Activated CD8-positive, alpha-beta memory T cell treated with anti-CD3 and anti-CD28 coated beads, Interleukin-2, amount 50 U/mL, for 4 hours (primary cell): ENCODE measurements at places on chromosomes 12 and 14.

- DNase-seq, result no peak
These were observed 26.3 kb downstream of the KRT18 start for GRCh38 chr12:52975204-52975603.

DNA sequence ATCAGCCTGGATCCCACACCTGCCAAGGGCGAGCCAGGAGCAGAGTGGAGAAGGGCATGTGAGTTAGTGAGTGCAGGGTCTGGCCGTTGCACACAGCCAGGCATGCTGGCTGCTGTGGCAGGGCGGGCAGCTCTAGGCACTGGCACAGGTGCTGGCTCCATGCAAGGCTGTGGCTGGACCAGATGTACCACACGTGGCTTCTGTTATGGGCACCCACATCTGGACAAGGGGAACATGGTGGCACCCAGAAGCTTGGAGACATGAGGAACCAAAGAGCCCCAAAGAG, 20.1 kb downstream of the SERPINA3 start:
- DNase-seq, result no peak

DNA sequence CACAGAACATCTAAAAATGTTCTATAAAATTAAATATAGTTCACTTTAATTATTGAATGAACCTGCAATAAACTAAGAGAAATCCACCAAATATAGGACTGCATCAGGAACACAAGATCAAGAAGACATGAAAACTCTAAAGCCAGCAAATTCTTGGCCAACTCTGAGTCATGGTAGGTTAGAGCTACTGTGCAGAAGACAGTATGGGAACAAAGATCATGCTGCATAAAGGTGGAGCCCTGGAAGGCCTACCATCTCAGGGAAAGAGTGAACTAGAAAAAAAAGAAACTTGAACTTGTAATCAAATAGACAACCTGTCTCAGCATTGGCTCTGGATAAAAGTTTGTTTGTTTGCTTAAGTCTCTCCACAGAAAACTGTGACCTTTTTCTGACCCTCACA, 66.9 kb upstream of the CNOT2 start:
- no peak for DNase-seq

DNA sequence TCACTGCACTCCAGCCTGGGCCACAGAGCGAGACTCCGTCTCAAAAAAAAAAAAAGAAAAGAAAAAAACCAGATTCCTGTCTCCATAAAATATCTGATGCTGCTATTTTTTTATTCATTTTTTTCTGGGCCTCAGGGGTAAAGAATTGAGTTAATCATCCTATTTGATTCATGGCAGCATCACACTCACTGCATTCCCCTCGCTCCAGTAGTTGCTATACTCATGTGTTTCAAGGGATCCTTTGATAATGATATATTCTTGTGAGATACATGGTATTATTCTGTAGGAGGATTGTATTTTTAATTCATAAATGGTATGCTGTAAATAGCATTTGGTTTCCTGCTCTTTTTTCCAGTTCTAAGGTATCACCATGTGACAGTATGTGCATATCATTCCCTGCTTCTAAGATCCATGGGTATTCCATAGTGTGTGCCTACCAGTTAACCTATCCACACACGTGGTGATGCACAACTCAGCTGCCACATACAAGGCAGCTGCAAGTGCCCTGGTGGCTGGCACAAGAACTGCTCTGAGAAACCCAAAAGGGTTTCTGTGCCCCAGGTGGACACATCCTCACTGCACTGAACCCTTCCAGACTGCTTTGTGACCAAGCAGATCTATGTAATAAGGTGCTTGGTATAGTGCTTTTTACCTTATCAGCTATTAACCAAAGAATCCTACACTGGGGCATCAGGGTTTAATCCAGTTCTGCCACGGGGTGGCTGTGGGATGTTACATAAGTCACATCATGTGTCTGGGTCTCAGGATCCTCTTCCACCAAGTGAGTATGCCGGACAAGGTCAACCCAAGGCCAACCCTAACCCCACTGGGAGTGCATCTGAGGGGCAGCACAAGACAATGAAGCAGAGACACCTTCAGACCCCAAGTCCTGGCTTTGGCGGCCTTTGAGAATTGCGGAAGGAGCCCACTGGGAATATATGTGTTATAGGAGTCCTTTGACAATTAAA, 74.6 kb downstream of the ZFP36L1 start:
- no peak for DNase-seq

GRCh38 chr12:80709811-80710726, 2.6 kb downstream of the MYF6 start:
- no peak for DNase-seq

- DNase-seq, result no peak
These were observed 24.4 kb upstream of the PTPRB start for GRCh38 chr12:70661466-70662161.

DNA sequence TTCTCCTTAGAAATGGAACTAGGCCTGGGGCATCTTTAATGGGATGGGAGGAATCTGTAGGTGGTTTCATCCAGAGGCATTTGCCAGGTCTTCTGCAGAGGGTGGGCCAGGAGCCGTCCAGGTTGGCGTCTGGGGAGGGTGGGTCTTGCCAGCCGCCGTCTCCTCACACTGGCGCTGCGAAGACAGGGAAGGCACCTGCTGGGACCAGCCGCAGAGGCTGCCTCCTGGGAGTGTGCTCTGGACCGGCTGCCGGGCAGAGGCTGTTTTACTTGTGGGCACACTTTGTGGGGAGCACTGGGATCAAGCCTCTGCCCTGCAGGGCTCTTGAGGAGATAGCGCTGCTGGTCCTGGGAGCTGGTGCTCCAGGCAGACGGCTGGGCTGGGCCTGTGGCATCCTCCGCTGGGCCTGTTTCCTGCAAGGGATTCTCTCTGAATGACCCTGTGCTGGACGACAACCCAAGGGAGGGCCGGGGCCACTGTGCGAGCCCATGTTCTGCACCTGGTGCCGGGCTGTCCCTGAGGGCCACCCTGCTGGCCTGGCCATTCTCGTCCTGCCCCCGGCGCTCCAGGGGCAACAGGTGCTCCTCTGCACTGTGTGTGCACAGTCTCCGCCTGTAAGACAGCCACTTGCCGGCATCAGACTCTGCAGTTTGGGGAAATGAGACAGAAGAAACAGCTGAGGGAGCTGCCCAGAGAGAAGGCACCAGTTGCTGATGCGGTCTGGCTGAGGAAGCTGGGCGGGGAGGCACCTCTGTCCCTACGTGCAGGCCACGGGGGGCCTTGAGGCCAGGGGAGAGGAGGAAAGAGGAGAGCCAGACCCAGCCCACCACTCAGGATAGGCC, 10.0 kb upstream of the TEX22 start:
- no peak for DNase-seq

GRCh38 chr12:72300728-72301127, 28.6 kb downstream of the TRHDE start:
- DNase-seq, result no peak

GRCh38 chr14:30621354-30621939, 672 bp upstream of the SCFD1 start:
- no peak for DNase-seq

GRCh38 chr12:95763809-95764253, 26.7 kb downstream of the NTN4 start:
- no peak for DNase-seq
